ENCODE measurements at places on chromosomes 2 and 18.
A peak's percentile ranks its signal among the peaks of the same experiment; 100 is the strongest.

DNA sequence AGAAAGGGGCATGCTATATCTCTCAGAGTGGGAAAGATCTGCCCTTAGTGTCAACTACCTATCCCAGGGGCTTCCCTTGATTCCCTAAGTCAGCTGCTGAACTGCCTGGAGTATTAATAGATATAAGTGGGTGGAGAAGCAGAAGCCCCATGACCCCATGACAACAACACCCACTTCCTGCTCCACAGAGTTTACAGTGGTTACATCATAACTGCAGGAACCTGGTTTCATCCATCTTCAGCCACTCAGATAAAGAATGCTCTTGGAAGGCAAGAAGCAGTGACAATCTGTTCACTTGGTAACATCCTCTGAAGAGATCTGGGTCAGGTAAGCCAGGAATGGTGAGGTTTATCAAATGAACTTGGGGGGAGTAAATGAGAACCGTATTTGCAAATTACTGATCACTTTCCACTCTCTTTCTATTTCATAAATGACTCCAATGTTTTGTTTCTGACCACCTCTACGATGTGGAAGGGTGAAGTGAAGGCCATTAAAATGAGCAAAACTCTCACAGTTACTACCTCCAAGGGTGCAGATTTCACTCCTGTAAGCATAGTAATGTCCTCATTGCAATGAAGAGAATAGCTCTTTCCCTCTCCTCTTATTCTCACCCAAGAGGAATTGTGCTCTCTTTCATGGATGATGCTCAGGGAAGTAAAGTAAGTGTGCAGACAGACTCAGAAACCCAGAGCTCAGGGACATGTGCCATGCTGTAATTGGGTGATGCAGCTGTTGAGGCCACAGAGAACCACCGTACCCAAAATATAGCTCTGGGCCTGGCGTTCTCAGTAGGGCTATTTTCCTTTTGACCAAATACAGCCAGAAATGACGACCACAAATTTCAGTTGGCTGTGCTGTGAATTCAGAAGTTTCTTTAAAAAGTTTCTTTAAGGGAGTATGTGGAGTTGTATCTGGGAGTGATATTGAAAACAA is 192.8 kb upstream of the APCDD1 start:
- DNase-seq, result no peak

DNA sequence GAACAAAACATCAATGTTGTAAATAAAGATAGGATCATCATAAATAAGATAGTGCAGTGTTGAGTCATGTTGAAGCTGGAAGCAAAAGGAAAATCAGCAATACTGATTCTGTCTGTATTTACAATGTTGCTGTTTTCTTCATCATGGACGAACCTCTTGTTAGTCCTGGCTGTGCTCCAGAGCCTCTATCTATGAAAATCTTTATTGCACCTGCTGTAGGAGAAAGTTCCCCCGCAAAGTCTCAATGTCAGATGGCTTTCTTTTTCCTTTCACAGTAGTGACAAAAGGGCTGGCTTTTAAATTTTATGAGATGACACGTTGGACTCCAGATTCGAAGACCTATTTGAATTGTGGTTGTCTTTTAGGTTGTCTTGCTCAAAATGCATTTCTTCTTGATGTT is 98.5 kb upstream of the LRRTM1 start:
- no peak for DNase-seq

- no peak for DNase-seq
Measured at GRCh38 chr2:178361588-178361987, 89.4 kb downstream of the PRKRA start.

GRCh38 chr2:64291181-64291580 is 147.0 kb upstream of the PELI1 start:
- DNase-seq, result no peak

DNA sequence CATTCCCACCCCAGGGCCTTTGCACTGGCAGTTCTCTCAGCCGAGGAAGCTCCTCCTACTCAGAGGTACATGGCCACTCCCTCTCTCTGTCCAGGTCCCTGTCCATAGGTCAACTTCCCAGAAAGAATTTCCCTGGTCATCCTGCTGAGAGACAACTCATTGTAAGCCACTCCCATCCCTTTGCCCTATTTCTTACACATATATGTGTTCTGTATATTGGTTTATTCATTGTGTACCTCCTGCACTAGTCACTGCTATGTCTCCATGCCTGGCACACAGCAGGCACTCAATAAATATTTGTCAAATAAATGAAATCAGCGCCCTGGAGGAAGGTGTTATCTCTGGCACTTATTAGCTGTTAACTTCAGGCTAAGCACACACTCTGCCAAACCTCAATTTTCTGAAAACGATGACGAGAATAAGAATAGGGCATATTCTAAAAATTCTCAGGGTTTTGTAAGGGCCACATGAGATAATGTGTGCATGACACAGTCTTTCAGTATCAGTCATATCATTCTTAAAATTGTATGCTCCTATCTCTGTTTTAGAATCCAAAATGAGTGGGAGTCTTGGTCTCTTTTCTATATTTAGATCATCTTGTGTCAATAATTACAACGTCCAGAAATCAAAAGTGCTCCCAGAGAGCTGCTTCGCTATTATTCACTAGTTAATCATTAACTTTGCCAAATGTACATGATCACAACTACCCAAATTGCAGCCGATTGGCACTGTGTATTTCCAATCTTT is 198.0 kb downstream of the ALK start:
- no peak for DNase-seq

- DNase-seq, result no peak
Measured at GRCh38 chr2:170185319-170185718, 7.4 kb downstream of the MYO3B start.

DNA sequence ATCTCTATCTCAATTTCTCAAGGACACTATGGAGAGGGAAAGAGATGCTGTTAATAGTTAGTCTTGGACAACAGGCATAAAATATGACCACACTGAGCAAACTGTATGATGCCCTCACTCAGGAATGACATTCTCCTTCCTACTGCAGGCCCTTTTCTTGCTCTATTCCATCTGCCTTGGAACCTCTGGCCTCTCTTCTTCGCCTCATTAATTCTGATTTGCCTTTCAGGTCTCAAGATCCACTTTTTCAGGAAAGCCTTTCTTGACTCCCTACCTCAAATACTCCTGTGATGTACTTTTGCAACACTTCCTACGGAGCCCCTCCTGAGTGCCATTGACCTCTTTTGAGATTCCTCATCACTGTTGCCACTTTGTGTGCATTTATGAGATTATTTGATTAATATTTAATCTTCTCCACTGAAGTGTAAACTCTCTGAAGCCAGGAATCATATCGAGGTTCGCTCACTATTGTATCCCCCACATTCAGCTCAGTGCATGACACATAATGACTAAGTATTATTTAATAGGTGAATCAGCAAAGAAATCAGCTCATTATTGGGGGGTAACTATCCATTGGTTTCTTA is 21.3 kb upstream of the SPP2 start:
- no peak for DNase-seq

DNA sequence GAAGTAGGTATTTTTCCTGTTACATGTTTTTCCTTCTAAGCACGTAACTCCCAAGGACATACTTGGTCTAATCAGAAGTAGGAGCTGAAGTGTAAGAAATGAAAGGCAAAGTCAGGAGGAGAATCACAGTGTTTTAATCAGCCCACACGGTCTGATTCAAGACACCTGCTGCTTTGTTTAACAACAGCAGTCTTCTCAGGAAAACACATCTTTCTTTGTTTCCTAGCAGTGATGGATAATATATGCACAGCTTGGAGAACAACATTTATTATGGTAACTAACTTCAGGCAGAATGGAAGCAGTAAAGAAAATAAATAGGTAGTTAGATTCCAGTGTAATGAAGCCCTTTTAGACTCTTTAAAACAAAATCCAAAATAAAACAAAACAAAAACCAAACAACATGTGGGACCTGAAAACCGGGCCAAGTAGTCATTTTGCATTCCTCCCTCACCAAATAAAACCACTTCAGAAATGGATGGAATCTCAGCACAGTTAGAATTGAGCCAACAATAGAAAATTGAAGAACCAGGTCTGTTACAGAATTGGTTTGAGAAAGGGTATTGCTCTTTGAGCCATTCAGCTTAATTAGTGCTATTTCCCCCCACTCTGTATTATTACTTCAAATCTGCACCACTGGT is 61.1 kb upstream of the UGP2 start:
- DNase-seq, result no peak

DNA sequence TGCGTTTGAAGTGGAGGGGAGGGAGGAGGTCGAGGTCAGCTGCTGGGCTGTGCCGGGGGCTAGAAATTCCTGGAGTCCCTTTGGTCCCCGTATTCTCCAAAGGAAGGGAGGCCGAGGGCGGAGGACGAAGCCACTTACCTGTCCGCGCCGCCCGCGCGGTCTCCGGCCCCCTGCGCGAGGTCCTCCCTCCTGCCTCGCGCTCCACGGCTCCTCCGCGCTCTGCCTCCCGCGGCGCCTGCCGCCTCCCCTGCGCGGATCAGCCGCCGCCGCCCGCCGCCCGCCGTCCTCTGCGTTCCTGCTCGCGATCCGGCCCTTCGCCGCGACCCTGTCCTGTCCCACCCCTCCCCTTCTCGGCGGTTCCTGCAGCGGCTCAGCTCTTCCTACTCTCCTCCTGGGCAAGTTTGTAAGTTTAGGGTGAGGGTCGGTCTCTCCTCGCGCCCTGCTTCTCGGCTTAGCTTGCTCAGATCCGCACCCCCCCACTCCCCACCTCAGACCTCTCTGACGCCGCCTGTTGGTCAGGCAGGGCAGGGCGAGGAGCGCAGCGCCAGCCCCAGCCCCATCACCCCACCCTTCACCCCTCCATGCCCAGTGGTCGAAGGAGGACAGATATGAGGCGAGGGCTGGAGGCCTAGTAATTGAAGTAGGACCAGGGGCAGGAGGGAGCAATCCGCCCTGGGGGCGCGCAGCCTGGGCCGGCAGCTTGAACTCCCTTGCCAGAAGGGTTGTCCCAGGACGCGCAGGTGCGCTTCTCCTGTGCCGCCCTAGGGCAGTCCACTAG is 9.7 kb upstream of the SKOR2 start:
- DNase-seq, result peak; percentile 32

GRCh38 chr2:134109725-134110124 is 144.1 kb upstream of the MGAT5 start:
- DNase-seq, result no peak

Measured in retina (tissue), 1 donor.